ENCODE measurements at places on chromosomes 2 and 18. TPM values are rescaled to one million over a fixed set of nuclear protein-coding genes. Genes with fewer than 3 reads are reported as not detected.

The ZNF513 gene
- 7.0 TPM for total RNA-seq

The IL1R1 gene
- 193 TPM for total RNA-seq

The PAX8 gene
- 0.14 TPM for total RNA-seq

The CTAGE1 gene
- total RNA-seq, result not detected

The CMPK2 gene
- total RNA-seq, result 0.43 TPM

The LYPD1 gene
- 3.9 TPM for total RNA-seq

The DIPK1C gene
- total RNA-seq, result not detected

The KLHL30 gene
- total RNA-seq, result 0.57 TPM

The TMEM198 gene
- 1.3 TPM for total RNA-seq

The FAM110C gene
- total RNA-seq, result not detected

The COX7A2L gene
- 219 TPM for total RNA-seq

The SCLY gene
- 11.1 TPM for total RNA-seq

The SCN1A gene
- 0.28 TPM for total RNA-seq

The KCNE4 gene
- total RNA-seq, result 43.9 TPM

The CCNYL1 gene
- total RNA-seq, result 6.7 TPM

The SCTR gene
- not detected for total RNA-seq

The SLC23A3 gene
- 2.4 TPM for total RNA-seq

The STK17B gene
- 15.6 TPM for total RNA-seq

The HOXD13 gene
- total RNA-seq, result 0.09 TPM

The CASP10 gene
- 6.4 TPM for total RNA-seq

The ALMS1 gene
- total RNA-seq, result 14.1 TPM

The CCDC74A gene
- total RNA-seq, result 11.5 TPM

The SNORC gene
- total RNA-seq, result 0.92 TPM

The TEX44 gene
- total RNA-seq, result not detected

The ZC3H8 gene
- 3.4 TPM for total RNA-seq

The ASB18 gene
- not detected for total RNA-seq

The BOK gene
- 12.9 TPM for total RNA-seq

The PIEZO2 gene
- total RNA-seq, result 97.7 TPM

The MC2R gene
- total RNA-seq, result not detected

The NYAP2 gene
- not detected for total RNA-seq

The GKN2 gene
- not detected for total RNA-seq

The C1QL2 gene
- total RNA-seq, result not detected

The ARHGEF33 gene
- 0.74 TPM for total RNA-seq

The D2HGDH gene
- total RNA-seq, result 22.2 TPM

The GAL3ST2 gene
- 0.18 TPM for total RNA-seq

The TBC1D8 gene
- 18.9 TPM for total RNA-seq

The PROKR1 gene
- total RNA-seq, result not detected

The ANKRD23 gene
- total RNA-seq, result 1.00 TPM

The CNGA3 gene
- total RNA-seq, result not detected

The OSBPL1A gene
- 43.5 TPM for total RNA-seq

The HMSD gene
- total RNA-seq, result under 0.01 TPM

The KCNG2 gene
- 4.7 TPM for total RNA-seq

The KCNIP3 gene
- 0.57 TPM for total RNA-seq

The CRYBA2 gene
- not detected for total RNA-seq

The PDCD1 gene
- total RNA-seq, result not detected

The MOGAT1 gene
- total RNA-seq, result not detected

The TMEM18 gene
- 13.4 TPM for total RNA-seq

The TMEM200C gene
- total RNA-seq, result 0.14 TPM

The RAD51AP2 gene
- not detected for total RNA-seq

The CDK15 gene
- total RNA-seq, result 6.6 TPM

The TRPM8 gene
- total RNA-seq, result under 0.01 TPM

The ERMN gene
- total RNA-seq, result not detected

The COPS8 gene
- 76.4 TPM for total RNA-seq

The CCL20 gene
- 0.28 TPM for total RNA-seq
